Suppressor macrophage (primary cell): ENCODE measurements at places on chromosomes 4 and X.

DNA sequence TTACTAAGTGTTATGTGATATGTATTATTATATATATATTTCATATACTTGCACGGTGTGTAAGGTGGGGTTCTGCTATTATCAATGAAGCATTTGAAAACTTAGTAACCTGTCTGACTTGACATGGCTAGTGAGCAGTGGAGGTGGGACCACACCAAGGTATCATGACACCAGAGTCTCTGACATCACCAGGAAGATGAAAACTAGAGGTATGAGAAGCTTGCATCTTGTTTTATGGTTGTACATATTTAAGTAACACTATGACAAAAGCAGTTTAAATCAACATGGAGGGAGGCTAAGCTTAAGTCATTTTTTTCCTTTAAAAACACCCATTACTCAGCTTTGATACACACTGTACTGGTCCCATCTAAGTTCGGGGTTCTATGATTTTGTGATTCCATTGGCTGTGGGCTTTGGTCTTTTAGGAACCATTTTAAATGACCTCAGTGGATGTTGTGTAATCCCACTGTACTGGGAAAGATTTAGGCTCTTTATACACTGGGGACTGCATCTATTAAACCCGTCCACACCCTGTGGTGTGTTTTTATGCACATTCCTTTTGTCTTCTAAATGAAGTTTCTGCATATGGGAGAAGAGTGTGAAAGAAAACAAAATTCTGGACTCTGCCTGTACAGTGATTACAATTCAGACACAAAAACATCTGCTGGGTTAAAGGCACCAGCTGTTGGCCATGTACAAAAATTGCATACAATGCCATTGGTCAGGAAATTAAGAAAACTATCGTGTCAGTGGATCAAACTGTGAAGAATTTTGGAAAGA lies 570.6 kb downstream of the SPRY1 start:
- no peak for DNase-seq

DNA sequence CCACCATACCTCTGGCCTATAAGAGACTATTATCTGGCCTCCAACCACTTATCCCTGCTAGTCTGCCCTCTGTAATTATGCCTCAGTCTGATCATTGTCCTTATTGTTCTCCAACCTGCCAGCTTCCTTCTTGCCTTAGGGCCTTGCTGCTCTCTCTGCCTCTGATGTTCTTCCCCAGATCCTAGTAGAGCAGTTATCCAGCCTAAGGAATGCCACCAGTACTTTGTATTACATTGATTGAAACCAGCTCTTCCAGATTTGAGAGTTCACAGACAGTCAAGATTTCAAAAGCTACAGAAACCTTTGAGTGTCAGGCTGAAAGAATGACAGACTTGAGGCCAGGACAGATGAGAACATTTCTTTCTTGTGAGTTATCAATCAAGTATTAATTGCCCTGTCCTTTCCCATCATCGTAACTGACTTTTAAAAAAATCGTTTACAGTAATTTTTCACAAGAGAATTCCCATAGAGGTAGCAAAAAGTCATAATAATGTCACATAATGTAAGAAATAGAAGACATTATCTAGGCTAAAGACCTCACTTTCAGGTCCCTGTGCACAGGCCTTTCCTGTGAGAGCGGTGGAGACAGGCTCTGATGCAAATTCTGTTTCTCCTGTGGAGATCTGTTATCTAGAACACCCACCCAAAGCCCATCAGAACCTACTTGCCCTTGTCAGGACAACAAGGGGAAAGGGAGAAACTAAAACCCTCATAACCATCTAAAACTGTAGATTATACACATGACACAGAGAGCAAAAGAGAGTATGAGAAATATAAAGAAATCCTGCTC lies 64.1 kb upstream of the GUCY1A1 start:
- DNase-seq = no peak

- no peak for DNase-seq
Measured at GRCh38 chr4:10623862-10624261, 60.7 kb downstream of the CLNK start.

DNA sequence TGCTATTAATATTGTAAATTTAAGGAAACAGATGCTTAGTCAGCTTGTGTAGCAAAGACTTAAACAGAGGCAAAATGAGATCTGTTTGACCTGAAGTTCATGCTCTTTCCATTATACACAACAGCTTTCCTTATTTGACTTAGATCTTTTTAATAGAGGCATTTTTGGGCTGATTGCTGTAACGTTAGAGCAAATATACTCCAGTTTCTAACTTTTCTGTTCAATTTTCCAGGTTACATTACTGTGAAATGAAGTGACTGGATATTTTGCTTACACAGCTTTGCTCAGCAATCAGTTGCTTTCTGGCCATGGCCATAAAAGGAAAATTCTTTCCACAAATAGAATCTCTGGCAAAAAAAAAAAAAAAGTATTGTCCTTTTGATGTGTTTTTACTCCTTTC lies 146.2 kb downstream of the PCDH7 start:
- DNase-seq = no peak

DNA sequence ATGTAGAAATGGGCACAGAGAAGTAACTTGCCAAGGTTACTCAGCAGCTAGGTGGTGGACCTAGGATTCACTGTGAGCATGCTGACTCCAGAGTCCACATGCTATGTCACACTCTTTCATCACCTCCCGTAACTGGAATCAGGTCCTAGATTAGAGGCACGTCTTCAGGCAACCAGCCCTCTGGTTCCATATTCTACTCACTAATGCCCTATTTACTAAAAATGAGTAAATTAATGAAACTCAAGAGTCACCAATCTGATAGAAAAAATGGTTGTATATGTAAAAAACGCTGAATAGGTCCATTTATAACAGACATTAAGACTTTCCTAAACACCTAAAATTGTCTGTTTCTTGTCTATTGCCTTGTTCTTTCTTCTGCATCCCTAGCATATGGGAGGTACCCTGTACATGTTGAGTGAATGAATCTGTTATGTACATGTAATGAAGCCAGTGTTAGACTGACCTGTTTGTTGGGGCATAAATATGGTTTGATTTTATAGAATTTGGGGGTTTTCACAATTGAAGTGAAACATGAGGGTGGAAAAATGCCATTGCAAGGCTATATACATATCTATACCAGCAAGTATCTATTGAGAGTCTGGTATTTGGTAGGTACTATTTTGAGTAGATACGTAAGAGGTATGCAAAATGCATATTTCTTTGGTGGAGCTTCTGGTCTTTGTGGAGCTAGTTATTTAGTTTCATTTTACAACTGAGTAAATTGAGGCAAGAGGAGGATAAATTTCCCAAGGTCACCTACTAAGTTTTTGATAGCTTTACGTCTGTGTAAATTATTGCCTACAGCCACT lies 7.5 kb upstream of the RUFY3 start:
- no peak for DNase-seq

GRCh38 chr4:146212781-146213180 lies 1.6 kb upstream of the REELD1 start:
- no peak for DNase-seq

DNA sequence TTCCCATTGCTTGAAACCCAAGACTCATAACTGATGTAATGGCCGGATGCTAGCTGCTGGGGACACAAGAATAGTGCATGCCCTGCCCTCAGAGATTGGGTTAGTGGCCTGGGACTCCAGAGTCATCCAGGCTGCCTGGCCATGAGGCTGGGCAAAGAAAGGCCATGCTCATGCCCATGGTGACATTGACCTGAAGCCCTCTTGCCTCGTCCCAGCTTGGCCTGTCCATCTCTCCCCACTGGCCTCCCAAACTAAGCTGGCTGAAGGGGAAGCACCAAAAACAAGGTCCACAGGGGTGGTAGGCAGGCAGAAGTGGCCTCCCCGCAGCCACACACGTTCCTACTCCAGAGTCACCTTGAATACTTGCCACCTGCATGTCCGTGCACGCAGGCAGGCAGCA lies 141.8 kb downstream of the EVC2 start:
- DNase-seq = no peak

- DNase-seq = no peak
Measured at GRCh38 chr4:128825226-128825625, 15.7 kb downstream of the JADE1 start.

DNA sequence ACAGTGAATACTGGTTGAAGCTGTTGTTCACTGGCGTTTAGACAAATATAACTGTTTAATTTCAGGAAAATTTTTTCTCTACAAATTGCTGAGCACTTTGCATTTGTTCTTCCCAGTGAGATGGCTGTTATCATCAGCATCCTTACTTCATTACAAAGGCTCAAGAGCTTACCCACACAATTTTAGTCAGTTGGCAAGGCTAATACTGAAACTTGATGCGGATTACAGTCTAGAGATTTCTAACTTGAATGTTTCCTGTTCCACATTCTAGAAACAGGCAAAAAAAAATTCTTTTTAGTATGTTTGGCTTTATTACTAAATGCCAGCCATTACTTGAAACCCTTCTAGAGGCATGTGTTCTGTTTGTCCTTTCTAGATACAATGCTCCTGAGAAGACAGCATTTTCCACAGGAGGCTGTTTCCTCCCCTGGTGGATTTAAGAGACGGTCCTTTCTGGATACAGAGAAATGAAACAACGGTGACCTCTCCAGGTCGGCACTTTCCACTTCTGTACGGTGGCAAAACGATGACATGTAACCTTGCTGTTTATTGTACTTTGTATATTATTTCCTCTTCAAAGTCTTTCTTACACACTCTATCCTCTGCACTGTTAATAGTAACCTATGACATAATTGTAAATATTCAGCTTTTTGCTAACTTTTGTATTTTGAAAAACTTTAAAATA lies 80.9 kb downstream of the RFC1 start:
- DNase-seq = no peak

GRCh38 chr4:54395013-54395527 lies 166.0 kb downstream of the PDGFRA start:
- no peak for DNase-seq

- DNase-seq = peak; percentile 13
Measured at GRCh38 chr4:24965627-24966026, 52.8 kb upstream of the CCDC149 start.

- peak; percentile 41 for DNase-seq
Measured at GRCh38 chrX:114611018-114611619, 27.2 kb downstream of the HTR2C start.

DNA sequence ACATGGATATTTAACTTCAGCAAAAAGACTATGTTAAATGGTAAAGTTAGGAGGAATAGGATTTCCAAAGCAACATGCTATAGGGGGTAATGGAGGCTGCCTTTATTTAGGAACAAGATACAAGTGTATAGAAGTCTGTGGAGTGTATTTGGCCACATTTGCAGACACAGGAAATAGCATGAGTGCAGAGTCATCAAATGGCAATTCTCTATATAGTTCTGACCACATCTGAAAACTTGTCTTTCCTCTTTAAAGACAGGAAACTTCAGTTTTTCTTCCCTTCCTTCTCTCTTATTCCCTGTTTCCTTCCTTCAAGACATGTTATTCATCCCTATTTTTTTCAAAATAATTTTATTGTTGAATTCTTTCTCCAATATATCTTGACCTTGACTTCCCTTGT lies 119.3 kb upstream of the PITX2 start:
- DNase-seq = no peak

- DNase-seq = peak; percentile 74
Measured at GRCh38 chrX:45515262-45516215, 314.9 kb upstream of the DIPK2B start.

- DNase-seq = no peak
Measured at GRCh38 chr4:146949559-146949958, 3.9 kb upstream of the TTC29 start.

GRCh38 chrX:139078761-139079280 lies 367.3 kb upstream of the FGF13 start:
- no peak for DNase-seq

DNA sequence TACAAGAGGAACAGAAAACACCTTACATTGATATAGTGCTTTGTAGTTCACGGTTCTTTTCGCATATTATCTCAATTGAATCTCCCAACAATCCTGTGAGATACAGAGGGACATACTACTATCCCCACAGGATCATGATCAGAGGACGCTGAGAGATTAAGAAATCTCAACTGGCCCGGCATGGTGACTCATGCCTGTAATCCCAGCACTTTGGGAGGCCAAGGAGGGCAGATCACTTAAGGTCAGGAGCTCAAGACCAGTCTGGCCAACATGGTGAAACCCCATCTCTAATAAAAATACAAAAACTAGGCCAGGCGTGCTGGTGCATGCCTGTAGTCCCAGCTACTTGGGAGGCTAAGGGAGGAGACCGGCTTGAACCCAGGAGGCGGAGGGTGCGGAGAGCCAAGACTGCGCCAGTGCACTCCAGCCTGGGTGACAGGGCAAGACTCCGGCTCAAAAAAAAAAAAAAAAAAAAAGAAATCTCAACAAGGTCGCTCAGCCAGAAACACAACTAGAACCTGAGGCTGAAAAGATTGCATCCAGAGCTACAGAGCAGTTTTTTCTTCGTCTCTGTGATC lies 7.4 kb downstream of the APOO start:
- peak; percentile 69 for DNase-seq

DNA sequence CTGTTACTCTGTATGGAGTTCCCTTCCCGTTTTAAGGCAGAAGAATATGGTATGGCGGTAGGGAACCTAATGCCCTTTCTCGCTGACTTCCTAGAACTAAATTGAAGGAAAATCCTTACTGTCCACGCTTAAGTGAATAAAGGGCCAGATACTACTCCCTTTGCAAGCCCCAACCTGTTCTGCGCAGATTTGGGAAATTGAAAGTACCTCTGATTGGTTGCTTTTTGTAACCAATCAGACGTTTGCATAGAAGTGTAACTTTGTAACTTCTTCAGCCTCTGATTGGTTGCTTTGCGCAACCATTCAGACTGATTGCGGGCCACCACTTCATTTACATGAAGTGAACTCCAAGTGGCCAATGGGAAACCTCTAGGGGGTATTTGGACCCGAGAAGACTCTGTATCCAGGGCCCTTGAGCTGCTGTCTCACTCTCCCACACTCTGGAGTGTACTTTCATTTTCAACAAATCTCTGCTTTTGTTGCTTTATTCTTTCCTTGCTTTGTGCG lies 1.2 kb upstream of the TMEM33 start:
- peak; percentile 93 for DNase-seq

GRCh38 chr4:92333016-92333415 lies 29.2 kb downstream of the GRID2 start:
- no peak for DNase-seq

DNA sequence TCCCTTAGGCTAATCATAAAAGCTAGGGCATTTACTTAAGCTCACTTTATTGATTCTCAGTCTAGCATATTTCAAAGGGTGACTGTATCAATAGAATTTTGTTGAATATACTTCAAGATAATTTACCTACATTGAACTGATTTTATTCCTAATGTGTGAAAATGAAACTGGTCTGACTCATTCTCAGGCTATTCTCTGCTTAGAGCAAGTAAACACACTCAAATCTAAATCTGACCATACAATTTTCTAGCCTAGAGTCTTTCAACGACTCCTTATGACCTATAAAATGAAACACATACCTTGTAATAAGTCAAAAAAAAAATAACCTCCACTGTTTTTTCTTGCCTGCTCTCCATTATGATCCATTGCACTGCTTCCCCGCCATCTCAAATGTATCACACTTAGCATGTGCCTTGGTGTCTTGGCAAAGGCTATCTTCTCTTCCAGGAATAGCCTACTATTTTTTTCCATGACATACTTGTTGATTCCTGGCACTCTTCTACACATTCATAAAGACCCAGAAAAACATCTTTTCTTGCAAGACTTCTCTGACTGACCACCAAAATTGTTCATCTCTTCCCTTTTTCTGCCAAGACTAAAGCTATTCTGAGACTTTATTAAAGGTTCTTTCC lies 965.1 kb upstream of the HS3ST1 start:
- DNase-seq = no peak
